ENCODE measurements at places on chromosomes 11 and 22. TPM values are rescaled to one million over a fixed set of nuclear protein-coding genes. Genes with fewer than 3 reads are reported as not detected.

DNA sequence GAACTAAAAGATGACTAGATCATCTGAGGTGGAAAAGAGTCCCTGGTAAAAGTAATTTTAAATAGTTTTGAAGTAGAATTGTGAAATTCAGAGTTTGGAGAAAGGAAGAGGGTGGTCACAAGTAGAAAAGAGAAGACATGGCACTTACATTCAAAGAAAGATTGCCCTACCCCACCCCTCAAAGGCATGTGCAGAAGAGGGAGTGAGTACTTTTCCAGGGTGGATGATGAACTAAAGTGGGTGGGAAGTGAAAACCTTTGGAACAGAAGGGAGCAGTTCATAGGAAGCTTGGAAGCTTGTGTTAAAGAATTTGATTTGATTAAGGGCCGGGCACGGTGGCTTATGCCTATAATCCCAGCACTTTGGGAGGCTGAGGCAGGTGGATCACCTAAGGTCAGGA is 23.6 kb downstream of the SREBF2 start:
- no peak for DNase-seq

DNA sequence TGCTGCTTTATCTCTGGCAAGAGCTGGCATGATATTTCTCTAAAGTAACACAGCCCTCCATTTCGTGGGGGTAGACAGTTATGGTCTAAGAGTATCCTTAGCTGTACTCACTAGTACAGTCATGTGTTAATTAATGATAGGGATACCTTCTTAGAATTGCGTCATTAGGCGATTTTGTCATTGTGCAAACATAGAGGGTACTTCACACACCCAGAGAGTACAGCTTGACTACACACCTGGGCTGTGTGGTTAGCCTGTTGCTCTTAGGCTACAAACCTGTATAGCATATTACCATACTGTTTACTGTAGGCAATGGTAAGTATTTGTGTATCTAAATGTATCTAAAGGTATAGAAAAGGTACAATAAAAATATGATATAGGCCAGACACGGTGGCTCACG is 17.0 kb downstream of the XRCC6 start:
- no peak for DNase-seq

KLHL35 gene
- total RNA-seq = 0.55 TPM

FREY1 gene
- 2.8 TPM for total RNA-seq

DNA sequence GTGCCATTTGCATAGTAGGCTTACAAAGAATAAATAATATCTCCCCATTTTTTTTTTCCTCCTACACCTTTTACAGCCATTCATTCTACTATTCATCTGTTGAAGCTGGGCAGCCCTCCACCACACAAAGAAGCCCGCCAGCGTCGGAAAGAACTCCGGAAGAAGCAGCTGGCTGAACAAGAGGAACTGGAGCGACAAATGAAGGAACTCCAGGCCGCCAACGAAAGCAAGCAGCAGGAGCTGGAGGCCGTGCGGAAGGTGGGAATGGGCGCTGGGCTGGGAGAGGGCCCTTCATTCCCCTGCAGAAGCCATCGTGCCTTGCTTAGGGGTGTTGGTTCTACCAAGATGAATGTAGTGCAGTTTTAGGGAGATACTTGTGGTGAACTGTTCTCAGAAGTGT is 68.6 kb downstream of the SWAP70 start:
- no peak for DNase-seq

DENND6B gene
- total RNA-seq = 36.4 TPM

TSPO gene
- 1.2 TPM for total RNA-seq

OR52N4 gene
- total RNA-seq = not detected

- DNase-seq = no peak
Measured at GRCh38 chr22:20354238-20354975, 34.5 kb upstream of the DGCR6L start.

MAPK8IP2 gene
- 7.7 TPM for total RNA-seq

- no peak for DNase-seq
Measured at GRCh38 chr11:42960521-42961088, 351.2 kb upstream of the API5 start.

INS gene
- 68.7 TPM for total RNA-seq

DNA sequence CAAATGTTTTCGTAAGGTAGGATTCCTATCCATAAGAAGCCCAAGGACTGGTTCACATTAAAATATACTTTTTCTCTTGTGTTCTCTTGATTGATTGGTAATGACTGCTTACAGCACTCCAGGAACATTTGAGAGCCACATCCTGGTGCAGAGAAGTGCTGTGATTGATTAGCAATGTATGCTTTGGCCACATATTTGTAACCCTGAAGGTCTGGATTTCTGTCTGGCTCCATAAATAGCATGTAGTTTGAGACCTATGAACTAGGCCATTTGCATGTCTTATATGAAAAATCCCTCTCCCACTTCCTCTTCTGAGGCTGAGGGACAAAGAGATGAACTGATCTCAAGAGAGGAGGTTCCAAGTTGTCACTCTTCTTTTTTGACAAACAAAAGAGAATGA is 49.3 kb upstream of the CD44 start:
- no peak for DNase-seq

GRCh38 chr11:22702031-22702430 is 35.6 kb downstream of the GAS2 start:
- DNase-seq = no peak

SHANK2 gene
- total RNA-seq = 97.8 TPM

PKDREJ gene
- not detected for total RNA-seq

DNA sequence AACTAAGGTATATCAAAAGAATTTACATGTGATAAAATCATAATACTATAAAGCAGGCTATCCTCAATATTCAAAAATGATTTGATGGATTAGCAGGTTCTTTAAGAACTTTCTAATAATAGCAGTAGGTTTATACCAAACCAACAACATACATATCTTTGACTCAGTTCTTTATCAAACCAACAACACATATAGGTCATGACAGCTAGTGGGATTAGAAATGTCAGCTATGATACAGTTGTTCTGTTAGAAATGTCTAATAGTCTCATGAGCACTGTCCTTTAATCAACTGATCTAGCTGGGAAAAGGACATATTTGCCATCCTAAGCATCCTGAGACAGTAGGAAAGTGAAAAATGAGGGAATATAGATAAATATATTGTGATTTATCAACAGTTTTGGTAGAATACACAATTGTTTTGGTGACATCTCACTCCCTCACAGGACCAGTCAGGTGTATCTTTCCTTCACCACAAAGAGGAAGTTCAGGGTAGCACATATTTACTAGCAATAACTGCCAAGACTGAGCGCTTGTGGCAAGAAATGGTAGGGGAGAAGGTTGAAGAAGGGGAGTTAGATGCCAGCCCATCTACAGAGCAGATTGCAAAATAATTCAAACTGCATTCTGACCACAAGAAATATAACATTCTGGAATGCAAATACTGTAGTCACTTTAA is 90.8 kb upstream of the APOA1 start:
- no peak for DNase-seq

IFITM10 gene
- total RNA-seq = 1.2 TPM

DNAL4 gene
- total RNA-seq = 28.0 TPM

HBB gene
- total RNA-seq = not detected

- no peak for DNase-seq
Measured at GRCh38 chr11:132248580-132248979, 878.2 kb downstream of the NTM start.

DNA sequence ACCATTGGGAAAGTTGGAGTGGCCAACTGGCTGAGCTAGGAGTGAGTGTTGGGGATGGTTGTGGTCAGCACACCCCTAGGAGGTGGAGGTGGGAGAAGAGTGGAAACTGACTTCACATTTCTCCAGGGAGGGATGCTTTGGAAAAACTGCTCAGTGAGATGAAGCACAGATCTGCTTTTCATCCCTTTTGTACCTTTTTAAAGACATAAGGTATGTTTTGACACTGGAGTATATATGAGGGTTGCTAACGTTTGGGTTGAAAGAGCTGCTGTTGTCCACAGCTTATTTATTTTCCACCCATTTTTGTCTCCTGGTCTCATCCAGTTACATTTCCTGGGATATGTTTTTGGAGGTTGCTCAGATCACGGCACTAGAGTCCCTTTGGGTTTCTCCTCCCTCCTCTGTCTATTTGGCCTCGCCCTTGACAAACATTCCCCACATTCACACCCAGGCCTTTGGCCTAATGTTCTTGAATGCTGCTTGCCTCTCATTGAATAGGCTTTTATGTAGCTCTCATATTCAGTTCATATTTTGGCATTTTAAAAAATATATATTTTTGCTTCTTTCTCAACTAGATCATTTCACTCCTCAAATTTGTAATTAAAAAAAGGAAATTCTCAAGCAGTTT is 8.3 kb downstream of the SREBF2 start:
- DNase-seq = no peak

TPBGL gene
- not detected for total RNA-seq

DNA sequence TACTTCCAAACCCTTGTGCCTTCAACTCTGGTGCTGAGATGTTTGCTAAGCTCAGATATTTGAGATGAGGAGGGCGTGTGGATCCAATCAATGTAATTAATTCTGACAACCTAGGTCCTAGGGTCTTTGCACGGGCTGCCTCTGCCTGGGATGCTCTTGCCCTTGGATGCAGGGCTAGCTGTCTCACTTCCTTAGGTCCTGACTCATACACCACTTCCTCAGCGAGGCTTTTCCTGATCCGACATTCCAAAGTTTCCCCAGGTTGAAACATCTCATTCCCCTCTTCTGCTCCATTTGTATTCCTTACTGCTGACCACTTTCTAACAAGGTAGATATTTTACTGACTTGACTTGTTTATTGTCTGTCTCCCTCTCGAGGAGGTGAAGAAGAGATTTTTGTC is 43.0 kb upstream of the NTM start:
- DNase-seq = no peak

DNA sequence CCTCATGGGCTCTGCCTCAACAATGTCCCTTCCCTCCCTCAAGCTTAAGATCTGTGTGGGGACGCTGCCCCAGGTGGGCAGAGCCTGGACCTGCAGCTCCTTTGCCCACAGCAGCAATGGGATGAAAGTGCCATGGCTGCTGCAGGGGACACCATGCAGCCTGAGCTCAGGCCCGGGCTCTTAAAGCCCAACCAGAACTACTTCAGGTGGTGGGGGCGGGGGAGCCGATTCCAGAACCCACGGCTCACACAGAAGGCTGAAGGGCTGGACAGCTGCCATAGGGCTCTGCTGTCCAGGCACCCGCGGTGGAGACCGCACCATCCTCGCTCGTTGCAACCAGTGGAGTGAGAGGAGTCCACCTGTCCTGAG is 12.5 kb downstream of the CHID1 start:
- DNase-seq = no peak

- no peak for DNase-seq
Measured at GRCh38 chr22:37420686-37421467, 6.4 kb downstream of the ELFN2 start.

PAMR1 gene
- 0.38 TPM for total RNA-seq

DNAJB13 gene
- 1.4 TPM for total RNA-seq

GRCh38 chr11:128749974-128750373 is 56.1 kb downstream of the FLI1 start:
- DNase-seq = no peak

GRCh38 chr11:59866397-59866796 is at the start of gene TCN1:
Gene TCN1, minus strand, starts transcription at chr11:59866487. Its CDS starts 17 bp downstream, at chr11:59866470.
- no peak for DNase-seq

LMO1 gene
- total RNA-seq = 0.43 TPM

Data from progenitor cell of endocrine pancreas (in vitro differentiated cells).